Jurkat, Clone E6-1 (cell line): ENCODE measurements at places on chromosomes 4 and X.

- DNase-seq: no peak
Measured at GRCh38 chr4:170887396-170887795, 797.6 kb upstream of the AADAT start.

GRCh38 chr4:43163101-43163792 is 270.7 kb downstream of the GRXCR1 start:
- peak; percentile 17 for DNase-seq

GRCh38 chr4:177517862-177518261 is 75.6 kb upstream of the AGA start:
- DNase-seq: no peak

GRCh38 chr4:128668566-128668965 is 140.9 kb upstream of the JADE1 start:
- DNase-seq: no peak

GRCh38 chr4:137116144-137116543 is 416.1 kb downstream of the PCDH18 start:
- DNase-seq: no peak

GRCh38 chr4:112655270-112655669 is 18.3 kb downstream of the LARP7 start:
- no peak for DNase-seq

- no peak for DNase-seq
Measured at GRCh38 chrX:23331701-23332100, 2.9 kb upstream of the PTCHD1 start.

- no peak for DNase-seq
Measured at GRCh38 chr4:5004496-5004895, 14.8 kb downstream of the CYTL1 start.
